ENCODE measurements at places on chromosomes 1 and 21.
A peak's percentile ranks its signal among the peaks of the same experiment; 100 is the strongest.

DNA sequence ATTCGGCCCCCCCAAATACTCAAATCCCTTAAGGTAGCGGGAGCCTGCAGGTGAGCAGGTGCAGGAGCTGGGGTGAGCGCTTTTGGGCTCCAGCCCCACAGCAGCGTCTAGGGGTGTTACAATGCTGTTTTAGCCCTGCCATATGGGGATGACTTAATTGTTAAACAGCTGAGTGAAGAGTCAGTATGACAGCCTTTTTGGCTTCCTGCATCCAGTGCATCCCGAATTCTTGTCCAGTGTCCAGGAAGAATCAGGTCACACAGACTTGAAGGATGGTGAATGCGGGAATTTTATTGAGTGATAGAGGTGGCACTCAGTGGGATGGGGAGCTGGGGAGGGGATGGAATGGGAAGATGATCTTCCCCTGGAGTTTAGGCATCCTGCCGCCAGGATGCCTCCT, 30.4 kb upstream of the HHAT start:
- DNase-seq, result no peak

DNA sequence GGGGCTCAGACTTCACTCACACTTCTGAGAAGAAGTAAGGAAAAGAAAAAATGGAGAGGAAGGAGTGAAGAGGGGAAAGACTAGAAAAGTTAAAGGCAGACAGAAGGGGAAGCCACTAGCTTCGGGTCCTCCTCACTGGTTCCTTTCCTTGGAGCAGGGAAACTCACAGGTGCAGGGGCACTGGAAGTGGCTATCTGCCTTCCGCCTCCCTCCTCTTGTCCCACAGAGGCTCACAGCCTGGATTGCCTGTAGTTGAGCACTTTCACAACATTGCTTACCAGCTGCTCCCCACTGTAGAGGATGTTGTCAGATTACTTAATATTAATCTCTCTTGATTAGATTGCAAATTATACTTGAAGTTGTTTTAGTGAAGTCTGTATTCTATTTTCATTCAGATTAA, 21.6 kb upstream of the ABCA4 start:
- DNase-seq, result no peak

- DNase-seq, result peak; percentile 61
Measured at GRCh38 chr1:16167331-16168143, 11.7 kb upstream of the EPHA2 start.

GRCh38 chr1:196887515-196888239, at the start of gene CFHR4:
TSS of gene CFHR4 (plus strand) at chr1:196888052. CDS start at chr1:196888151, 99 bp downstream.
- no peak for DNase-seq

DNA sequence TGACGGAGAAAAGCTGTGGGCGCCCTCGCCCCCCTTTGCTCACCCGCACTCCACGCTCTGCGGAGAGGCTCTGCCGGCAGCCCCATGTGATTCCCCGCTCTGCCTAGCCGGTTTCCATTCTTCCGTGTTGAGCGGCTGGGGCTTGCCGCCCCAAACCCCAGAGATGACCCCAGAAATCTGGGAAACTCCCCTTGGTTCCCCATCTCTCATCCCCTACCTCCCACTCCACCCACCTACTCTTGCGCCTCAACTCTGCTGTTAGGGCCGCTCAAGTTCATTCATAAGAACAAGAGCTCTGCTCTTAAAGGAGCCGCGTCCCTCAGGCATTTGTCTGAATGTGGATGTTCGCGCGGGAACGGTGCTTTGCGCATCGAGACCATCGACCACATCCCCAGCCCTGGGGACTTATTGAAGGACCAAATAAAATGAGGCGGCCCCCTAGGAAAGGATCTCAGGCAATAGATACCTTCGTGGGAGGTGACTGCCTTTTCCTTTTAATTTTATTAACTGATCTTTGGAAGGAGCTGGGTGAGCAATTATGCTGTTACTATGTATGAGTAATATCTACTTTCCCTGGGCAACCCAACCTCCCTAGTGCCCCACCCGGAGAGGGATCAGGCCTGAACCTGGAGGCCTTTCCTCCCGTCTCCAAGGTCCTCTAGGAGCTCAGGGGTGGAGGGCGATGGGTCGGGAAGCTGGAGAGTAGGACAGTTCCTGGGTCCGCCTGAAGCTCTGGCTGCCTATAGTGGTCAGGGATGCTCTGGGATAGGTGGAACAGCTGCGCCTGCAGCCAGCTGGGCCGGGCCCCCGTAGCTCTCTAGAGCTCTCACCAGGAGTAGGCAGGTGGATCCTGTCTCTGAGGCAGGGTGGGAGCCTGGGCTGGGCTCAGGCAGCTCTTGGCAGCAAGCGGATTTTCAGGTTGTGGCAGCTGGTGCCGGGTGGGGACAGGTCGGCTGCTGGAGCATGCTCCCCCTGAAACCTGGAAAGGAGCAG, 898 bp downstream of the MFSD2A start:
- peak; percentile 58 for DNase-seq

GRCh38 chr1:214709241-214709640, 106.2 kb downstream of the CENPF start:
- DNase-seq, result no peak

- no peak for DNase-seq
Measured at GRCh38 chr1:54487571-54488050, 60.4 kb upstream of the ACOT11 start.

DNA sequence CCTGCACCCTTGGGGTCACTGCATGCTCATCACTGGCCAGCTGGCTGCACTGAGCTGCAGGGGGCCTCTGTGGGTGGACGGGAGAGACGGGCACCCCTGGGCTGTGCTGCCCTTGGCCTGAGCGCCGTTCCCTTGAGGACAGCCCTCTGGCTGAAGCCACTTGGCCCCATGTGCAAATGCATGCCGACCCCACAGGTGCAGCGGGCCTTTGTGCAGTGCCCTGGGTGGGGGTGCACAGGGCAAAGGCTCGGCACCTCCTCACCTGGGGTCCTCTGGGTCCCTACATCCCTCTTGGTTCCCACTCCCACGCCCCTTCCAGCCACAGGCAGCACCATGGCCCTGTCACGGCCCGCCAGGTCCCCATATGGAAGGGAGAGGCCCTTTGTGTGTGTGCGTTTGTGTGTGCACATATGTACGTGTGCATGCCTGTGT, 41.3 kb downstream of the COQ8A start:
- DNase-seq, result no peak

GRCh38 chr1:41547781-41548560, 63.5 kb upstream of the EDN2 start:
- DNase-seq, result no peak

GRCh38 chr1:67031859-67032247, 22.1 kb downstream of the SLC35D1 start:
- no peak for DNase-seq

- no peak for DNase-seq
Measured at GRCh38 chr1:64941461-64942117, 24.8 kb downstream of the JAK1 start.

GRCh38 chr21:43618940-43619339, 40.3 kb downstream of the HSF2BP start:
- DNase-seq, result no peak

DNA sequence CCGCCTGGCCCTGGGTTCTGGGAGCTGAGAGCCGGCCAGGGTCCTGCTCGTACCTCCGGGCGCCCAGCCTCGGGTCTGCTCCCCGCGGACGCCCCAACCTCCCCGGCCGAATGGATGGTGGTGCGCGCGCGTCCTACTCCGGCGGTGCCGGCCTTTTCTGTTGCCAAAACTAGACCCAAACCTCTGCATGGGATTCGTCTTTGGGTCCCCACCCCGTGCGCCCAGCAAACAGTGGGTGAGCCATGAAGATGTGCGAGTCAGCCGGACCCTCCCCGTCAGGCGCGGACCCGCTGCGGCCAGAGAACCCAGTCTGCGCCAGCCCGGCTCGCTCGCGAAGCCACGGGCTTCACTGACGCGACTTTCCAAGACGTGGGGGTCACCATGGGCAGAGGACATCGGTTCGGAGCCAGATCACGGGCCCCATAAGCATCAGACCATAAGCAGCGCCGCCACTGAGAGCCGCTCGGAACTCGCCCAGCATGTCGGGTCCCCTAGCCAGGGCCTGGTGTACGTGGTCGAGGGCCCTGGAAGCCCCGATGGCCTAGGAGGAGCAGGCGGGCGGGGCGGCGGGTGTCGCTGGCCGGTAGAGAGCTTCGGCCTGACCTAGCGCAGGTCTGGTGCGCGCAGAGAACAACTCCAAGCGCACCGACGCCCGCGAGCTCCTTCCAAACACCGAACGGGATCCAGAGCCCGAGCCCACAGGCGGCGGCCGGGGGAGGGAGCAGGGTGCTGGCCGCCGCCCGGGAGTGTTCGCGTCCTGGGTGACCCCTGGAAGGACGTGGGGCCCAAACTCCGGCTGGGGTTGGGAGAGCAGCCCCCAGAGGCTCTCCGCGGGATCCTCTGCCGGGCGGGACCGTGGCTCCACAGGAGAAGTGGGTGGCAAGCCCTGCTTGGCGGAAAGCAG, 1.0 kb upstream of the TP73 start:
- no peak for DNase-seq

GRCh38 chr1:160858097-160858496, 4.6 kb downstream of the CD244 start:
- no peak for DNase-seq

DNA sequence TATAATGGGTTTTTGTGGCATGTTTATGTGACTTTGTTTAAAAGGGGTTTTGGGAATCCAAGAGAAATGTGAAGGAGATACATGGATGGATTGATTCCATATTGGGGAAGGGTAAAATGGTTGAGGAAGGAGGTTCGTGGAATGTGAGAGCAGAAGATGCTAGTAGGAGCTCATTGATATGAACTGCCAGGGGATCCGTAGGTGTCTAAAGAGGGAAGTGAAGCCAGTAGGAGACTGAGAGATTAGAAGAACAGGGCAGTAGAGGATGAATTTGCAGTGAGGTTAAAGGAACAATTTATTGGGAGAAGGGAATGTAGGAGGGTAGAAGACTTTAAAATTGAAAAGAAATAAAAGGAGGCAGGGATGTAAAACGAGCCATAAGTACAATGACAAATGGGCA, 252.6 kb downstream of the GPR52 start:
- no peak for DNase-seq

- no peak for DNase-seq
Measured at GRCh38 chr1:44637702-44638411, 36.4 kb downstream of the TMEM53 start.

GRCh38 chr1:23441446-23442148, 17.0 kb upstream of the TCEA3 start:
- DNase-seq, result no peak

DNA sequence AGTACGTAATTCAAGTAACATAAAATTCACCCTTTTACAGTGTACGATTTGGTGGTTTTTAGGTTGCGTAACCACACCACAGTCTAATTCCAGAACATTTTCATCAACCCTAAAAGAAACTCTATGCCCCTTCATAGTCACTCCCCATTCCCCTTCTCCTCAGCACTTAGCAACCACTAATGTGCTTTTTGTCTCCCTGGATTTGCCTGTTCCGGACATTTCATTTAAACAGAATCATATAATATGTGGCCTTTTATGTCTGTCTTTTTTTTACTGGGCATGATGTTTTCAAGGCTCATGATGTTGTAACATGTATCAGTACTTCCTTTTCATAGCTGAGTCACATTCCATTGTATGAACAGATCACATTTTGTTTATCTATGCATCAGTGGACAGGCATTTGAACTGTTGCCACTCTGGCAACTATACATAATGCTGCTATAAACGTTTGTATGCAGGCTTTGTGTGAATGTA, 20.8 kb downstream of the OBSCN start:
- peak; percentile 64 for DNase-seq

DNA sequence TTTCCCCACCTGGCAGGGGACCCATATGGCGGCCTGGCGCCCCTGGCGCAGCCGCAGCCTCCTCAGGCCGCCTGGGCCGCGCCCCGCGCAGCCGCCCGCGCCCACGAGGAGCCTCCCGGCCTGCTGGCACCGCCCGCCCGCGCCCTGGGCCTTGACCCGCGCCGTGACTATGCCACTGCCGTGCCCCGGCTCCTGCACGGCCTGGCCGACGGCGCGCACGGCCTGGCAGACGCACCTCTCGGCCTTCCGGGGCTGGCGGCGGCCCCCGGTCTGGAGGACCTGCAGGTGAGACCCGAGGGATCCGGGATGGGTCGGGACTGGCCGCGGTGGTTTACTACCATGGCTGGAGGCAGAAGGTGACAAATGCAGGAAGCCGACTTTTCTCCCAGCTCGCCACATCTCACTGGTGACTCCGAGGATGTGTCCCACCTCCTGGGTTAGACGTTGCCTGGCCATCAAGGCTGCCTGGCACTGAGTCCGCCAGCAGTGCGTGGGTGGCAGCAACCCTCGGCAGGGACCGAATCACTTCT, 1.1 kb downstream of the TFAP2E start:
- no peak for DNase-seq

- DNase-seq, result no peak
Measured at GRCh38 chr1:17645068-17645911, 105.8 kb downstream of the ARHGEF10L start.

GRCh38 chr1:230507666-230508402, 81.7 kb upstream of the PGBD5 start:
- DNase-seq, result no peak

DNA sequence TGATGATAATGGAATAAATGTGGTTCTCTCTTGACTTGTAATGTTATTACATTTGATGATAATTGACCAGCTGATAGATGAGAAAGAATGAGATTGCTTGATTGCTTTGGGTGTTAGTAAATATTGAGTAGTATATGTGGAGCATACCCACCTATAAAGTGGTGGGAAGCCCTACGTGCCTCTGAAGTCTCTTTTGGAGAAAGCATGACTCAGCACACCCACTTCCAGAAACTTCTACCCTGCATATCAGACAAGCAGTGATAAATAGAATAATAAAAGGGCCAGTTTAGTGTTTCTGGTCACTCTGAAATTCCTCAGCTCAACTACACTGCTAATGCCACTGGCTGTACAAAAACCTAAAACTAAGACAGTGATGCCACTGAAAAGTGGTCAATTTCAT, 288.8 kb downstream of the ZNF648 start:
- DNase-seq, result no peak

GRCh38 chr1:1069056-1069710, 4.9 kb downstream of the RNF223 start:
- peak; percentile 88 for DNase-seq

DNA sequence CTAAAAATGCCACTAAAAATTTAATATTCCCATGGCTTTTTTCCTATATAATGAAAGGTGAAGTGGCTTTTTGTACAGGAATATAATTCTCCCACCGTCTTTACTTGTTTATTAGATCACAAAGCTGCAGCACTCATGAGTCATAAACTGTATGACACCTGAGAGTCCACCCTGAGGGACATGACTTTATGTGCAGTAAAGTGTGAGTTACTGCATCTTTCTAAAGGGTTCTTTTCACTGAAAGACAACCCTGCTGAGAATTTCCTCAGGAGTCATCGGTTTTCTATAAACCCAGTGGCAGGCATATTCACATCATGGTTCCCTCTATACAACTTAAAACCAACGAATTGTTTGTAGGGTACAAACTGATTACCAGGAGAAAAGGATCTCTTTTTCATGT, 77.4 kb downstream of the APP start:
- peak; percentile 12 for DNase-seq

DNA sequence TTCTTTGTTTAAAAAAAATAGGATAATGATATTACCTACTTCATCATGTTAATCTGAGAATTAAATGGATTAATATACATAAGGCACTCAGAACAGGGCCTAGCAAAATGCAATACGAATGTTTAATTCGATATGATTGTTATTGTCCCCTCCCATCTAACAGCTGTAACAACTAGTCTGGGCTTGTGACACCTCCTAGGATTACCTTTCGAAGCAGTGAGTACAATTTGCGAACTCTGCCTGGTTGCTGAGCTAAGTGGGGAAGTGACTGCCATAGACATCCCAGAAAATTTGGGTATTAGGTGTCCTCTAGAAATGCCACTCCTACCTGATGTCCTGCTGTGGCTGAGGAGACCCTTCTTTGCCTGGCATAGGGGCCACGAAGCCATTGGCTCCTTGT, 3.0 kb downstream of the RASSF5 start:
- DNase-seq, result no peak

- DNase-seq, result no peak
Measured at GRCh38 chr21:25467896-25468295, 139.4 kb downstream of the MRPL39 start.

- DNase-seq, result no peak
Measured at GRCh38 chr21:42220138-42220701, 1.3 kb downstream of the ABCG1 start.

All from hepatic stellate cell (primary cell).